ENCODE measurements at places on chromosomes 5 and 9.

DNA sequence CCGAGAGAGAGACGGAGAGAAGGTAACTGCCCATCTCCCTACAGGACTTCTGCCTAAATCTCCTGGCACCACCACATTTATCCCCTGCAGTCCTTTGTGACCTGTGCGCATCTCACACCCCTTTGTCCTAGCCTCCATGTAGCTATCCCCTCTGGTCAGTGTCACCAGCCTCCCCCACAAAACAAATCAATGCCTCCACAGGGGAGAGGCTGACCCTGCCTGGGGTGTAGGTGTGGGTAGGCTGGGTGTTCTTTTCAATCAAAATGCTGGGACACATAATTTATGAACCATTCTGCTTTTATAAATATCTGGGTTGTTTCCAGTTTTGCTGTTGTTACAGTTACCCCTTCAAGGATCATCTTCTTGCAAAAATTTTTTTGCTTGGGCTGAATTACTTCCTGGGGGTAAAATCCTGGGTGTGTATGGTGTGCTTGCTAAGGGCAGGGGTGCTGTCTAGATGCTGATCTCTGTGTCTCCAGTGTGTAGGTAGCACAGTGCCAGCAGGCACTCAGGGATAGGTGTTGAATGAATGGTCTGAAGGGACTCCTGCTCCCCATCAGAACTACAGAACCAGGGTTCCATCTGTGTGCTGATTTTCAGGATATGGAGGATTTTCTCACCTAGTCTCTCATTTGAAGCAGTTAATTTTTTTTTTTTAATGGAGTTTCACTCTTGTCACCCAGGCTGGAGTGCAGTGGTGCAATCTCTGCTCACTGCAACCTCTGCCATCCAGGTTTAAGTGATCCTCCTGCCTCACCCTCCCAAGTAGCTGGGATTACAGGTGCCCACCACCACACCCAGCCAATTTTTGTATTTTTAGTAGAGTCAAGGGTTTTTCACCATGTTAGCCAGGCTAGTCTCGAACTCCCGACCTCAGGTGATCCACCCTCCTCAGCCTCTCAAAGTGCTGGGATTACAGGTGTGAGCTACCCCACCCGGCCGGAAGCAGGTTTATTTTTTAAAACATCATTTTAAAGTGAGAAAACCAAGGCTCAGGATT is at the start of gene GARIN3:
Gene GARIN3 (minus strand): TSS at position 51 of the 1,000 bp plus-strand sequence. CDS start 96 bp downstream, outside the sequence.
- no peak for DNase-seq

DNA sequence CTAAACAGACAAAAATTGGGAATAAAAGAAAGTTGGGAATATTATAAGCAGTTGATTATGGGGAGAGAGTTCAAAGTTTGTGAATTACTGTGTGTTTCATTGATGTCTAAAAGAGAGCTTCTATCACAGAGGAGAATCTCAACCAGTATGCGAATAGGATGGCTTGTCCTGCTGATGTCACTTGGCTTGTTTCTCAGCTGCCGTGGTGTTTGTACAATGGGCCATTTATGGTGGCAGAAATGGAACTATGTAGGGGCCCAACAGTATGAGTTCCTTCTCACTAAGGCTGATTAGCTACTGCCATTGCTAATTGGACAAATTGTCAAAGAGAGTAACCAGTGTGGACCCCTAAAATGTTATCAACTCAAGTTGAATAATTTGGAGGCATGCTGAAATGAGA is 103.9 kb downstream of the ST8SIA4 start:
- DNase-seq: no peak

DNA sequence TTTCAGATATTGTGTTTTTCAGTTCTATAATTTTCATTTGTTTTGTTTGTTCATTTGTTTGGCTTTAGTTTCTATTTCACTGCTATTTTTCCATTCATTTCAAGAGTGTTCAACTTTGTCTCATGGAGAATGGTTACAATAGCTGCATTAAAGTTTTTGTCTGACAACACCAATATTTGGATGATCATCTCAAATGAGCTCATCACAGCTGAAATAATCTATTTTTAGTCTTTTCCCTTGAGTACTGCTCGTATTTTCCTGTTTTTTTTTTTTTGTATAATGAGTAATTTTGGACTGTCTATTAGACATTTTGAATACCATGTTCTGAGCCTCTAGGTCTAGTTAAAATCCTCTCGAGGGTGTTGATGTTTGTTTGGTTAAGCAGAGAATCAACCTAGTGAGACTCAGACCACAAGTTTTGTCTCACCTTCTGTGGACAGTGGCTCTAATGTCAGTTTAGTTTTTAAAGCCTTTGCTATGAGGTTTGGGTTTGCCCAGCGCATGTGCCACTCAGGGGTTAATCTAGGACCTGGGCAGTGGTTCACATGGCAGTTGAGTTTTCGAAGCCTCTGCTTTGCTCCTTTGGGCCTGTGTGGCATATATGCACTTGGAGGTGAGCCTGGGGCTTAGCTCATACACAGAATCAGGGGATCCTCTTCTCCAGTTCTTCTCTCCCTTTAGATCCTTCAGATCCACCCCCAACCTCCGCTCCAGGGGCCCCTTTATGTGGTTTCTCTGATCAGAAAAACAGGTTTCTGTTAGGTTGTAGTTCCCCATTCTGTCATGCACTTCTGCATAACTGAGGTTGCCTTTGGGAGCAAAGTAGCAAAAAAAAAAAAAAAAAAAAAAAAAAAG is 79.8 kb downstream of the ARSB start:
- DNase-seq: no peak

GRCh38 chr5:67198917-67199316 is 2.3 kb upstream of the CD180 start:
- DNase-seq: no peak

DNA sequence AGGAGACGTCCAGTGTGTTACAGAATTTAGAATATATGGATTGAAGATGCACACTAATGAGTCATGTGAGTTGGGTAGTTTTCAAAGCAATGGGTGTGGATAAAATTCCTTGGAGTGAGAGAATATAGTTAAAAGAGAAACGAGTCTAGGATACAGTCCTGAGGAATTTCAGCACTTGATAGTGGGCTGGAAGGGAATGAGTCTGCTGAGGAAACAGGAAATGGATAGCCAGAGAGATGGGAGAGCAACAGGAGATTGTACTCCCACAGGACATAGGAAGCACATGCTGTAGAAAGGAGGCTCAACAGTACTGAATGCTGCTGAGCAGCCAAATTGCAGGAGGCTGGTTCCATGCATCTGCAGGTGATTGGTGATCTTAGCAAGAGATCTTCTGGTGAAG is 68.1 kb downstream of the FBN2 start:
- no peak for DNase-seq

- DNase-seq: no peak
Measured at GRCh38 chr5:28208356-28208755, 1170.0 kb upstream of the CDH9 start.

DNA sequence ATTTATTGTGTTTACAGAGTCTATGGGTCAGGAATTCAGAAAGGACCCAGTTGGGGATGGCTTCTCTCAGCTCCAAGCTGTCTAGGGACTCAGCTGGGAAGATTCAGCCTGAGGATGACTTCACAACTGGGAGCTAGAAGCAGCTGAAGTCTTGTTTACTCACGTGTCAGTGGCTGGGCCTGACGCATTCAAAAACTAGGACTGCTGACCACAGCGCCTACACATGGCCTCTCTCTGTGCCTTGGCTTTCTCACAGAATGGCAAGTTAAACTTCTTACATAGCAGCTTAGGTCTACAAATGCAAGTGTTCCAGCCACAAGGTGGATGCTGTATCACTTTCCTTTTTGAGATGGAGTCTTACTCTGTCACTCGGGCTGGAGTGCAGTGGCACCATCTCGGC is 16.3 kb upstream of the PPP2CA start:
- no peak for DNase-seq

DNA sequence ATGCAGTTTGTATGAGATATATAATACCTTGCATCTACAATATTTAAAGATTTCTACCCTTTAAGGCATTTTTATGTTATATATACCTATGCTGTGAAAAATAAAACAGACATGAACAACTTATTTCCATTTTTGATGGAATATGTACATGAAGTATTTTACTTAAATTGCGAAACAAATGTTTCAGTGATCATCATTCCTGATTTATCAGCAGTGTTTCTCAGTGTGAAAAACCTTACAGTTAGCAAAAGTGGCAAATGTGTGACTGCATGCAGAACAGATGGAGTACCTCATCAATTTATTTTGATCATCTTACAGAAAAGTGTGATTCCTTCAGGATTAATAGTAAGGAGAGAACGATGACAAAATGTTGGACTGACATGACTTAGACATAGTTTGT is 43.1 kb downstream of the PRR16 start:
- DNase-seq: no peak
